ENCODE measurements at places on chromosomes 7 and 10.

DNA sequence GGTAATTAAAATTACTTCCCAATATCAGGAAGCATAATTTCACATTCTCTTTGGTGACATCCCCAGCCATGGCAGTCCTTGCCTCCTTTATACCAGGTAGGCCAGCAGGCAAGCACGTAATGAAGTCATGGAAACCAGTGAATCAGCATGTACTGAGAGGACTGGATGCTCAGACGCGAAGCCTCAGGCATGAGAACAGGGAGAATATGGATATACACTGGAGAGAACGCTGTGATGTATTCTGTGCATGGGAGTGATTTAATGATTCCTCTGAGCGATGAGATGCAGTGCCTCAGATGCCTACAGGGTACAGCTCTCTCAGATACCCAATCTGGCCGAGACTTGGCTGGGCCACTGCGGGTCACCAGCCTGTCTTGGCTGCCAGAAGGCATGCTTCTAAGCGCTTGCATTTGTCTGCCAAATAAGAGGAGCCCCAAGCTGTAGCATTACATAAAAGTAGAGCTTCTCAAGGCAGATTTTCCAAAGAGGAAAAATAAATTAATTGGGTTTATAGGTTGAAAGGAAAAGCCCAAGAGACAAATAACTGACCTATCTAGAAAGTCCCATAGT is 238.1 kb downstream of the RELN start:
- no peak for DNase-seq

GRCh38 chr7:145700488-145700887 is 416.1 kb upstream of the CNTNAP2 start:
- DNase-seq, result no peak

GRCh38 chr10:101354328-101355071 is 535 bp downstream of the BTRC start:
- DNase-seq, result no peak

DNA sequence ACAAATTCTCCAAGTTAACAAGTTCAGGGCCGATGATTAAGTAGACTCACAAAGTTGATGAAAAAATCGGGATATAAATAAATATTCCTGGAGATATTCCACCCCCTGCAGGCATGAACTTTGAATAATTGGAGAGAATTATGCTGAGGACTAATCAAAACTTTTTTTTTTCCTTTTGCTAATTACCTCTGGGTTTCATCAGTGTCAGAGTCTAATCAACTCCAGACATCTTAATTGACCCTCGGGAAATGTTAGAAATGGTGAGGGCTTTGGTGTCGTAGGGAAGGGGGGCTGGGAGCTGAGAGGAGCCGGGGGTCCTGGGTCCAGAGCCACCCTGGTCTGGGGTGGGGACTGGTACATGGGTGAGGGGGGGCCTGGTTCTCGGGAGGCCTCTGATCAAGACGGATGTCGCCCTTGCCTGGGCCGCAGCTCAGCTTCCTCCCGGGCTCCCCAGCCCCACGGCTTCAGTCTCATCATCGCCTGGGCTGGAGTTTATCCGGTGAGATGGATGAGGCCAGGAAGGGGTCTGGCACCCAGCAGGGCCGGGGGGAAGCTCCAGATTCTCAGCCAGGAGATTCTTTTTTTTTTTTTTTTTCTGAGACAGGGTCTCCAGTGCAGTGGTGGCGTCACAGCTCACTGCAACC is 30.4 kb upstream of the ELFN1 start:
- DNase-seq, result no peak

- no peak for DNase-seq
Measured at GRCh38 chr7:133911724-133912123, 215.4 kb upstream of the LRGUK start.

DNA sequence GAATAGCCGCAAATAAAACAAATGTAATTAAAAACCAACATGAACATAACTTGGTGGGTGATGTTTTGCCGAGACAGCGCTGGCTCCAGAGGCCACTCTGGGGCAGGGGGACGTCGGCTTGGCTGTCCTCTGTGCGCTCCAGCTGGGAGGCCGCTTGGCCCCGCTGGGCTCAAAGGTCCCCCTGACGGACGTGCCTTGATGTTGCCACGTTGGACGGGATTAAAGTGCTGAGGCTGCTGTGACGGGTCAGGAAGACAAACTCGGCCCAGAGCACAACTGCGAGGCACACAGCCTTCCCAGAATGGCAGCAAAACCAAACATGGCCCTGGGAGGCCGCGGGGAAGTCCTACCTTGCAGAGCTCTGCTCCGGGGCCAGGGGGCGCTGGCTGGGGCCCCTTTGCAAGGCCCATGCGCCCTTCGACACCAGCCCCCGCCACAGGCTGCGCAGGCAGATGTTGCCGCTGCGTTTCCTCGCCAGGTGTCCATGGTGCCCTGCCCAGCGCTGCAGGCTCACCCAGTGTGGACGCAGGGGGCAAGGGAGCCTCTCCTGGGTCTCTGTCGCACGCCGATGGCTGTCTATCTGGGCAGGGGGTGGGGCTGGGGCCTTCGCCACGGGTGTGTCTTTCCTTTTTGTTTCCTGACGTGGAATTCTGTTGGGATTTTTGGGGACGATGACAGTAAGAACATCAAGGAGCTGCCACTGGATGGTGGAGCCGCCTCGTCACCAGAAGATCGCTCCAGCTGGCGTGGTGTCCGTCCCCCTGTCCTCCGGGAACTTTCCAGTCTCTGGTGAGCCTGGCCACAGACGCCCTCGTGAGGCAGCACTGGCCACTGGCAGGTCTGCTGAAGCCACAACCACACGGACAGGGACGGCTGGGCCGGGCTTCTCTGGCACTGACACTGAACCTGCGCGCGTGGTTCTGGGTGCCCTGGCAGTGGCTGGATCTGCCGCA is 99.6 kb upstream of the DIP2C start:
- no peak for DNase-seq

- DNase-seq, result no peak
Measured at GRCh38 chr7:54725255-54725654, 33.8 kb downstream of the SEC61G start.

DNA sequence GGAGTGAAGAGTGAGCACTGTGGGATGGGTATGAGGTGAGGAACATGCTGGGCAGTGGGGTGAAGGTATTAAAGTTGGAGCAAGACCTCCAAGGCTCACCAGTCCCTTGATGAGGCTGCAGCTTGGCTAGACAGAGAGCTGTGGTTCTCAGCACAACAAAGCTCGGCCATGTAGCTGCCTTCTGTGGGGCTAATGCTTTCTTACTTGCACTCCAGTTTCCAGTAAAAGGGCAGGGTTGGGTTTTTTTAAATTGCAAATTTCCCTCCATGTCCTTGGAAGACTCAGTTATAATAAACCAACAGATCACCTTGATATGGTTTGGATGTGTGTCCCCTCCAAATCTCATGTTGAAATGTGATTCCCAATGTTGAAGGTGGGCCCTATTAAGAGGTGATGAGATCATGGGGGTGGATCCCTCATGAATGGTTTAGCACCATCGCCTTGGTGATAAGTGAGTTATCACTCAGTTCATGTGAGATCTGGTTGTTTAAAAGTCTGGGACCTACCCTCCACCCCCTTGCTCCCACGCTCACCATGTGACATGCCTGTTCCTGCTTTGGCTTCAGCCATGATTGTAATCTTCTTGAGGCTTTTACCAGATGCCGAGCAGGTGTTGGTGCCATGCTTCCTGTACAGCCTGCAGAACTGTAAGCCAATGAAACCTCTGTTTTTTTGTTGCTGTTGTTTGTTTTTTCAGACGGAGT is 55.9 kb downstream of the ATXN7L1 start:
- DNase-seq, result no peak

DNA sequence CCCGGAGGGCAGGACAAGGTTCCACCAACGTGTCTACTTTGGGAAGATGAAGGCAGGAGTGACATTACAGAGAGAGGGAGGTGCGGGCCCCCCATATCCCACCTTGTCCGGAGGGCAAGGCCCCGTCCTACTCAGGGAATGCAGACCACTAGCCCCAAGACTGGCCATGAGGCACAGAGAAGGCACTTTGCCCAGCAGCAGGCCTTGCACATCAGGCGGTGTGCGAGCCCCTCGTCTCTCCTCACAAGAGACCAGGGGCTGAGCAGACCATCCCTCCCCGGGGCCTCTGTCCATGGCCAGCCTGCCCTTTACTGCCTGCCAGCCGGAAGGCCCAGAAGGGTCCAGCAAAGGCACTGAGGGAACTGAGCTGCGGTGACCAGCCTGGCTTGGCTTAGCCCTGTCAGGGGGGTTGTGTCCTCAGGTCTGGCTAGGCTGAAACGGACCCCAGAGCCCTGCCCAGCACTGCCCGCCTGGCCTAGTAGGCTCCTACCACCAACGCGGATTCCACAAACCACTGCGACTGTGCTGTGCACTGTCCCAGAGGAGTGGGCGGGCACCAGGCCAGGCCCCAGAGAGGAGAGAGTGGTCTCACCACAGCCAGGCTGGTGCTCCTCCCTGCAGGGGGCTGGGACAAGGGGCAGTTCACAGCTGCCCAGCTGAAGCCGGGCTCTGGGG is 16.7 kb downstream of the CAMK2B start:
- no peak for DNase-seq
